Neural progenitor cell (in vitro differentiated cells): ENCODE measurements at places on chromosomes 12 and 14. TPM values are rescaled to one million over a fixed set of nuclear protein-coding genes. Genes with fewer than 3 reads are reported as not detected.

GRCh38 chr12:117334051-117334450 lies 27.4 kb downstream of the NOS1 start:
- no peak for DNase-seq

Gene NUAK1
- total RNA-seq, result 11.9 and 18.8 TPM in 2 replicates

DNA sequence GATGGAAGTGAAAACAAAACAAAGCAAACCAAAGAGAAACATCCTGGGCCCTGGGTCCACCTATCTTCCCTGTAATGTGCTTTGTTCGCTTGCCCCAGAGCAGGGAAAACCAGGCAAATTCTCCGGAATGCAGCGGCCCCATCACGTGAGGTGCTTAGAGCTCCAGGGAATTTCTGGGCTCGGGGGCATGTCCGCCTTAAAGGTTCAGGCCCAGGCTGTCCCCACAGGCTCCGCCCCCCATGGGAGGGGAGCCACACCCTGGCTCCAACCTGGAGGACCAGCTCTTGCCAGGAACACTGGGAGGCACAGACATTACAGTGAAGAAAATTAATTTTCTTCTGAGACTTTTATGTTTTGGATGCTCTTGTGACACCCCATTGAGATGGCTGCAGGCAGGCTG lies 69.9 kb downstream of the RBM19 start:
- DNase-seq, result peak; percentile 83

Gene GDF11
- total RNA-seq, result 9.1 and 21.9 TPM in 2 replicates

Gene TXNDC16
- 17.9 and 22.6 TPM in 2 replicates for total RNA-seq
